Activated naive CD4-positive, alpha-beta T cell (primary cell): ENCODE measurements at places on chromosomes 3 and 15.

- no peak for DNase-seq
Observed at GRCh38 chr3:190430906-190431305, 18.8 kb downstream of the TMEM207 start.

- no peak for DNase-seq
Observed at GRCh38 chr3:150359381-150359780, 48.7 kb upstream of the TSC22D2 start.

GRCh38 chr3:53158765-53159155 lies 2.2 kb upstream of the PRKCD start:
- DNase-seq: no peak

- DNase-seq: no peak
Observed at GRCh38 chr15:47817969-47818548, 100.8 kb downstream of the SEMA6D start.

GRCh38 chr3:59772416-59773408 lies 722.9 kb upstream of the CFAP20DC start:
- DNase-seq: peak; percentile 21

DNA sequence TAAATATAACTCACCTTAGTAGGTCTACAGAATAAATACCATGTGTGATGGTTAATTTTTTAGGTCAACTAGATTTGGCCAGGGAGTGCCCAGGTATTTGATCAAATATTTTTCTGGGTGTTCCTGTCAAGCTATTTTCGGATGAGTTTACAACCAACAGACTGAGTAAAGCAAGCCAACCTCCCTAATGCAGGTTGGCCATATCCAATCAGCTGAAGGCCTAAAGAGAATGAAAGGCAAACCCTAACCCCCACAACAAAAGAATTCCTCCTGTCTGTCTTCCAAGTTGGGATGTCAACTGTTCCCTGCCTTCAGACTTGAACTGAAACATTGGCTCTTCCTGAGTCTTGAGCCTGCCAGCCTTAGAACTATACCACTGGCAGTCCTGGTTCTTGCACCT lies 28.6 kb downstream of the TASOR start:
- no peak for DNase-seq

DNA sequence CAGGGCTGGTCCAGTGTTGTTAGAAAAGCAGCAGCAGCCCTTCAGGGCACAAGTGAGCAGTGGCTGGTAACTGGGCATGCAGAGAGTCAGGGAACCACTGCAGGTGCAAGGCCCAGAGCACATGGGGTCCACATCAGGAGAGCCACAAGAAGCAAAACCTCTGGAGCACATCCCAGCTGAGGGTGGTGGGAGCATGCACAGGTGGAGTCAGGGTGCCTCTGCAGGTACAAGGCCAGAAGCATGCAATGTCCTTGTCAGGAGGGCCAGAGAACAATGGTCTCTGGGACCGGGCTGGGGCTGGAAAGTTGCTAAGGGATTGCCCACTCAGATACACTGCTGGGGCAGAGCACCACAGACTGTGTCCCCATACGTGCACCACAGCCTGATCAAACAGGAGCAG lies 226.1 kb upstream of the UBE2E2 start:
- no peak for DNase-seq

DNA sequence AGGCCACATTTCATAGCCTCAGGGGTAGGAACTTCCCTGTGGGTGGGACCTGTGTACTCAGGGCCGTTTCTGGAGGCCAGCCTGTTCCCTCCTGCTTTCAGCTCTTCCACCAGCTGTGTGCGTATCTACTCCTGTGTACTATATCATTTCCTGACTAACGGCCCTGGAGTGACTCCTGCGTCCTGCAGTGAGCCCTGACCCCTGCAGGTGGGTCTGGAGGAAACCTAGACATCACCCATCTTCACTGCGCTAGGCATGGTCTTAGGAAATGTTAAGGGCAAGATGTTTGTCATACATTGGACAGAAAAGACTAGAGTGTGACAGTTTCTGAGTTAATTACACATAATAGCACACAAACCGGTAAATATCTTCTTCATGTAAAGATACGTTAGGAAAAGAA lies 297.3 kb downstream of the GABRB3 start:
- DNase-seq: no peak

DNA sequence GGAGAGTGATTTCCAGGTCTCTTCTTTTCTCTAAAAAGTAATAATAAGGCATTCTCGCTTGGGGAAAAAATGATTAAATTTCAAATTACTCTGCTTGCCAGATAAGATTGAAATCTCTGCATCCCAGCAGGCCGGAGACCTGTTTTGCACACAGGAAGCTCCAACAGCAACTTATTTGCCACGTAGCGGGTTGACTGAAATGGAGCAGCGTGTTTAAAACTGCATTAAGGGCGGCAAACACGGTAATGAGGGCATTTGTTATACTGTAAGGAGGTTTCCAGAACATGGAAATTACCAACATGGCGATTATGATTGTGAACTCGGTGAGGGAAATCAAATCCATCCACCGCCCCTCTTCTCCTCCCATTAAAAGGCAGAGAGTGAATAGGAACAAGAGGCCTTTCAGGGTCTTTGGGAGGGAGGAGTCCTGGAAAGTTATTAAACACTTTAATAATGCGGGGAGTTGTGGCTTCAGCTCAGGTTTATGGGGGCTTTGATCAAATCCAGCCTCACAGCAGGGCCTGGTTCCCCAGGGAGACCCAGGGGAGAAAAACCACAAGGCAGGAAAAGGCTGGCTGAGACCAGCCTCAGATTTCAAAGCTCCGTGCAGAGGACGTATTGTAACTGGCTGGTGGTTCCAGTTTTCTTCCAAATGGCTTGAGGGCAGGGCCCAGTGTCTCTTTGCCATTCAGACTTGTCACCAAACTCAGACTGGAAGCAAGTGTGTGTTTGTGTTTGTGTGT lies 242.3 kb downstream of the TLE3 start:
- DNase-seq: no peak

GRCh38 chr3:50502584-50503423 lies 630 bp downstream of the CACNA2D2 start:
- DNase-seq: no peak

- no peak for DNase-seq
Observed at GRCh38 chr3:160106905-160107861, 118.0 kb upstream of the C3orf80 start.

GRCh38 chr3:9218514-9218846 lies 31.0 kb downstream of the SRGAP3 start:
- no peak for DNase-seq

DNA sequence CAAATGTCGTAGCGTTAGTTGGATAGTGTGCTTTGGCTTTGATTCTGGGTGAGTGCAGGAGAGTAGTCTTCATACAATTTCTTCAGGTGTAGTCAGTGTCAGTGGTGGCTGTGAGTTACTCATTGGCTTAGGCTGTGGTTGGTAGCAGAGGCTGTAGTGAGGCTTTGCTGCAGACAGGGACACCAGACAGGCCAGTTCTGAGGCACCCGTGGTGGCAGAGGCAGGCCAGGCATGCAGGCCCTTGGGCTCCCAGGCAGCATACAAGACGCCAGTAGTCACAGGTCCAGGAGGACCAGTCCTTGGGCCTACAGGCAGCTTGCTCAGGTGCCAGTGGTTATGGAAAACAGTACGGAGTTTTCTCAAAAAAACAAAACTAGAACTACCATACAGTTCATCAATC lies 61.3 kb downstream of the DMXL2 start:
- no peak for DNase-seq

- no peak for DNase-seq
Observed at GRCh38 chr3:102756706-102757105, 321.9 kb downstream of the ZPLD1 start.

GRCh38 chr15:78932258-78932808 lies 12.5 kb downstream of the CTSH start:
- DNase-seq: no peak

- no peak for DNase-seq
Observed at GRCh38 chr3:8223766-8224165, 277.9 kb upstream of the LMCD1 start.

DNA sequence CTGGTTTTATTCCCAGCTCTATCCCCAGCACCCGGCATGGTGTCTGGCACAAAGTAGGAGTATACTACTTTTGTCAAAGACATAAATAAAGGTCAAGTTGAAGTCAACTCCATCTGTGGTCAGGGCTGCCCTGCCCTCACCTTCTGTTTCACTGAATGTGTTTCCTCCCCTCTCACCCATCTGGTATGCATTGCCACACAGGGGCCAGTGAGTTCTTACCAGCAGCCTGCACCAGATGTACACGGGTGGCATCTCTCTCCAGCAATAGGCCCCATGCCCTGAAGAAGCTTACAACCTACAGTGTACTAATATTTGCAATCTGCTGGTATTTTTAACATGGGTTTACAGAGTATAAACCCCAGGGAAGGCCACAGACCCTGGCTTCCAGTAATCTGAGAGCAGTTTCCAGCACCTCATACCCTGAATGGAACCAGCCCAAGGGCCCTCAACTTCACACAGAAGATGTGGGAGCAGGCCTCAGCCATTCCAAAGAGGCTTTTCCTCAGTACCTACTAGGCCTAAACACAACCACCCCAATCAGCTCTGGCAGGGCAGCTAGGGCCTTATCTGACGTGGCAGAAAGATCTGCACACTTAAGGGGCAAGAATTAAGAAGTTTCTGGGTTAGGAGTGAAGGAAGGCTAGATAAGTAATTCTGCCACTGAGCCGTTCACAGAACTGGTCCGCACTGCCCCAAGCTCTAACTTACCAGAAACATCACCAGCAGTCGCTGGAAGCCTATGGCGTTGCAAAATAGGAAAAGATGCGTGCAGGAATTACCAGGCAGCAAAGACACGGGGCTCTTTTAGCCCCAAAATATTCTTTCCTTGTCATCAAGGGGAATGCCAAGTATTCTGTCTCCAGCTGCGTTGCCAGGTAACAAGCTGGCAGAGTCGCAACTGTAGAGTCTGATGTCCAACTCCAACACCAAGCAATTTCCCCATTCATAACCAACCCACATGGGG lies 2.1 kb downstream of the IDH2 start:
- DNase-seq: no peak

- DNase-seq: no peak
Observed at GRCh38 chr3:16982460-16982859, 97.7 kb downstream of the PLCL2 start.

DNA sequence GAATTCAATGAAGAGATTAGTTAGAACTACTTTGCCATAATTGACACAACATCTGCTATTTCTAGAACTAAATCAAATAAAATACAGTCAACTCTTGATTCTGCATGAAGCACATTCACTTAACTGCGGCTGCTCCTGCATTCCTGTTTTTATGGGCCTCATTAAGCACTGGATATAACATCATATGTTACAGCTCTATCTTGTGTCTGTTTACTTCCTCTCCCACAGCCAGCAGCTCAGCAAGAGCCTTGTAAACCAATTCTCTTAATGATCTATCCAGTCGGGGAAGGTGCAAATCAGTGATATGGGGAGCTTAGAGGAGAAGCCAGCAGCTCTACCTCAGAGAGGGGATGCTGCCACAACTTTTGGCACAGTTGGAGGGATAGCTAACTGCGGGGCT lies 329.2 kb downstream of the ARRDC4 start:
- DNase-seq: no peak

GRCh38 chr3:33980252-33980651 lies 181.8 kb downstream of the PDCD6IP start:
- DNase-seq: no peak

- no peak for DNase-seq
Observed at GRCh38 chr15:75008221-75008625, 12.9 kb downstream of the SCAMP5 start.

- DNase-seq: no peak
Observed at GRCh38 chr3:150253622-150254021, 154.5 kb upstream of the TSC22D2 start.

DNA sequence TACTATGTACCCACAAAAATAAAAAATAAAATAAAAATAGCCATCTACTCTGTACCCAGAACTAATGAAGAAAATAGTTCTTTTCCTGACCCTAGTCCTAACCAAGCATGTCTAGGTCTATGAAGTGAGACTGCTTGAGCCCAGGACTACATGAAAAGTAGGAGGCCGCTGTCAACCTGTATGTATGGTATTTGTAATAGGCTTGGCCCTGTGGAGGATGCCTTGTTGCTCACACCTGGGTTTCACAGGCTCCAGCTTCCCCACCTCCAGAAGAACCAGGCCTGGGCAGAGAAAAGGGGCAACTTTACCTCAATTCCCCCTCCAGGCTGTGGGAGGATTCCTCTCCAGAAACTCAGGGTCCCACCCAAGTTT lies 6.8 kb upstream of the PKM start:
- no peak for DNase-seq

DNA sequence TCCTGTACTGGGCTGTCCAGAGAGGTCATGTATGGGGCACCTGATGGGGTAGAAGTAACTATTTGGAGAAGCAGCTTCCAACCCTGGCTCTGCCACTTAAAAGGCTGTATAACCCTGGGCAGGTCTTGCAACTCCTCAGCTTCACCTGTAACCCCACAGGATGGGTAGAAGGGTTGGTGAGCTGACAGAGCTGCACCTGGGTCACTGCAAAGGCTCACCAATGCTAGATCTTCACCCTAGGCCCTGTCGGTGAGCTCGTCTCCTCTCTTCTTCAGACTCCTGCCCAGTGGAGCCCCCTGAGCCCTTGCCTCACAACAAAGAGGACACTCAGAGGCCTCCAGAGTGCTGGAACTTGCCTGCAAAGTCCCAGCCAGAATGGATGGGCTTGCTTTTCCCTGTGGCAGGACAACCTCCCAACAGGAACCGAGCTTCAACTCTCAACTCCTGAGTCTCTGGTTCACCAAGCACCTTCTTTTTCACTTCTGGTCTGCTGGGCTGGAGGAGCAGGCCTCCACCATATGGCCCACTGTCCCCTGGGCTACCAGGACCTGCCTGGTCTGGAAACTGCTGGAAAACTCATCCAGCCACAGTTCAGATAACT lies 45.9 kb downstream of the XXYLT1 start:
- DNase-seq: no peak

- DNase-seq: no peak
Observed at GRCh38 chr15:23403550-23403949, 43.5 kb downstream of the GOLGA6L2 start.

DNA sequence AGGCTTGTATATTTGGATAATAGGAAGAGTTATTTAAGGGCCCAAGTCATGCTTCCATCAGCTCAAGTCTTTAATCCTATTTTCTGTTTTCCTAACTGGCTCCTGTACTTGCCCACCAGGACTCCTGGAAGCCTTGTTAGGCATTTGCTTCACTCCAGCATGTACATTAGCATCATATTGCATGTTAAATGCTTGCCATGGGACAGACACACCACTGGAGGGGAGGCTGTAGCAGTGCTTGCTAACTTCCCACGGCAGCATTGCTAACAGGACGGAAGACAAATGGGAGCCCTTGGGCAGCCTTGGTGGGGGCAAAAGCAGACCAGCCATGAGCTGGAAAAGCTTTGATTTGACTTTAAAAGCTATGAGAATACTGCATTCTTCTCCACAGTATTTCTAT lies 6.1 kb downstream of the TMOD2 start:
- DNase-seq: no peak

DNA sequence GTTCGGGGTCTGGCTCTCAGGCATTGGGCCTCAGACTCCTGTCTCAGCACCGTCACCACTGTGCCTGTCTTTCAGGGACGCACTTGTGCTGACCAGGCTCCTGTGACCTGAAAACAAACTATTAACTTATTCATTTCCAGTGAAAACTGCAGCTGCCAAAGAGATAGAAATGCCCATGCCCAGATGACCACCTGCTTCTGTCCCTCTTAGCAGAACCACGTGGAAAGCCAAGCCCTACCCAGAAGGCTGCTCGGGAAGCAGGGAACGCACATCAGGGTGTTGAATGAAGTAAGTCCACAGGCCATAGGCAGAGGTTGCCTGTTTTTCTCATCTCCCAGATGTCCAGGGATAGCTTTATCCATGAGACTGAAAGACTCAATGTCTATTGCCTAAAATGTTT lies 219.3 kb downstream of the EBLN2 start:
- no peak for DNase-seq

- no peak for DNase-seq
Observed at GRCh38 chr15:78249131-78249530, 14.8 kb upstream of the ACSBG1 start.
